ENCODE measurements at places on chromosomes 11 and 22.

- DNase-seq = no peak
These were observed 916.2 kb downstream of the METTL15 start for GRCh38 chr11:29024386-29024785.

- DNase-seq = no peak
These were observed 67.5 kb upstream of the SCUBE2 start for GRCh38 chr11:9158898-9159391.

DNA sequence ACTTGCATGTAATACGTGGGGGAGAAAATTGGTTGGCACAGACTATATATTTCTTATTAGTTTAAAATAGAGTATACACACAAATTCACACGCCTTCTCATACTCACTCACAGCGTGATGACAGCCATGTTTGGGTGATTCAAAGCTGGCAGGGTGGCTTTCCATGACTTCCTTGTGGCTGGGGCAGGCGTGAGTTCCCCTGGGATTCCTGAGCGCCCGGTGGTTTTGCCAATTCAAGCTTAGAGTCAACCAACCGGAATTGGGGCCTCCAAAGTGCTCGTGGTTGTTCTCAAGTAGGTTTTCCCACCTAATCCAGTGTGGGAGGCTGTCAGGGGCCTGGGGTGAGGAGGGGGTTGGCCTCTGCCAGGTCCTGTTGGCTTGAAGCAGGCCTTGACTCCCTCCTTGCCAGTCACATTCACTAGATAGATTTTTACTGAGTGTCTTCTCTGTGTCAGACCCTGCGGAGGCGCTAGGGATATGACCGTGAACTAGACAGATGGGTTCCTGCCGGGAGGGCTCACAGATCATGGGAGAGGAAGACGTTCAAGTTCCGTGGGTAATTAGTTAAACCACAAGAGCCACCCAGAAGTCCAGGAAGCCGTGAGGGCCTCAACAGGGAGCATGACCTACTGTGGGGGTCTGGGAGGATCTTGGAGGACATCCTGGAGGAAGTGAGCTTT lies 11.5 kb downstream of the PKNOX2 start:
- no peak for DNase-seq

DNA sequence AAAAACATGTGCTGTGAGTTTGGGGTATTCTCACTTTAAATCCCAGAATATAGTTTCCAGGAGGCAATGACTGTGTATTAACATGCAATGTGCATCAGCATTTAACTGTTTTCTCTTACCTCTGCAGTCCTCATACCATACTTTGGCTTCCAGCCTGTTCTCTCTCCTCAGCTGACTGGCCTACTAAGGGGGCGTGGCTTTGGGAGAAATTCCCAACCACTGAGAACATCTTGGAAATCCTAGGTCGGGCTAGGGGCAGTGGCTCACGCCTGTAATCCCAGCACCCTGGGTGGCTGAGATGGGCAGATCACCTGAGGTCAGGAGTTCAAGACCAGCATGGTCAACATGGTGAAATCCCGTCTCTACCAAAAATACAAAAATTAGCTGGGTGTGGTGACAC lies 13.5 kb upstream of the ZC3H12C start:
- no peak for DNase-seq

- no peak for DNase-seq
These were observed 134.2 kb downstream of the RBFOX2 start for GRCh38 chr22:35894464-35894878.

DNA sequence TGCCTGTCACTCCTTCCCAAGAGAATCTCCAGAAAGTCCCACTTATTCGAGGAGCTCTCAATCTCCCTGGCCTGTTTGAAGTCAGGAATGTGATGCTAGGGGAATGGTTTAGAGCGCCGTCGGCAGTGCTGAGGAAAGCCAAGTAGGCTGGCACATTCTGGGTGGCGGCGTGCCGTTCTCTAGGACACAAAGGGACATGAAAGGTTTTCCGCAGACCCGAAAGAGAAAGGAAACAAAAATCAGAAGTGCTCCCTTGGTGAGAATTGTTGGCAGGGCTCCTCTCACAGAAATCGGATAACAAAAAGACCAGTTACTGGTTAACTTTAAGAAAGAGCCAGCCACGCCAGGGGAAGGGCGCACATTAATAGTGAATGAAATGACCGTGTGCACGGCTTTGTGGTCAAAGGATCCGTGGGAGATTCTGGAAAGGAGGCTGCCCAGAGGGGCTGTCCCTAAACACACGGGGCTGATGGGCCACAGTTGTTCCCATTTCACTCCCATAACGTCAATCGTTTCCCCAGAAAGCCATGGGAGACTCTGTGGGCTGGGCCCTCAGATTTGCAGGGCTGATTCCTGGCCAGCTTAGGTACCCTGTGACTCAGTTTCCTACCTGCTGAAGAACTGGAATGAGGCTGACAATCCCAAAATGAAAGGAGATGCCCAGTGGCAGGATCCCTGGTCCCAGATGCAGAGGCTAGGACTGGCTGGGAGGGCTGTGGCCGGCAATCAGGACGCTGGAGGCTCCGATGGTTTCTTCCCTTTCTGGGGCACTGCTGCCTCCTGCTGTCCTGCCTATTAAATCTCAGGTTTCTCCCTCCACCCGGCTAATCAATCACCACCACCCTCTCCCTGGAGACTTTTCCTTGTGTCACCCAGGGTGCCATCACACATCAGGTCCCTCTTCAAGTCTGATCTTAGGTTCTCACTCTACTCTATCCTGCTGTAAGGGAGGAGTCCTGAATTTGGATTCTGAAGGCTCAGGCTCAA lies 82.3 kb downstream of the RCN1 start:
- no peak for DNase-seq

GRCh38 chr11:58506935-58507334 lies 970 bp downstream of the OR5B21 start:
- no peak for DNase-seq

DNA sequence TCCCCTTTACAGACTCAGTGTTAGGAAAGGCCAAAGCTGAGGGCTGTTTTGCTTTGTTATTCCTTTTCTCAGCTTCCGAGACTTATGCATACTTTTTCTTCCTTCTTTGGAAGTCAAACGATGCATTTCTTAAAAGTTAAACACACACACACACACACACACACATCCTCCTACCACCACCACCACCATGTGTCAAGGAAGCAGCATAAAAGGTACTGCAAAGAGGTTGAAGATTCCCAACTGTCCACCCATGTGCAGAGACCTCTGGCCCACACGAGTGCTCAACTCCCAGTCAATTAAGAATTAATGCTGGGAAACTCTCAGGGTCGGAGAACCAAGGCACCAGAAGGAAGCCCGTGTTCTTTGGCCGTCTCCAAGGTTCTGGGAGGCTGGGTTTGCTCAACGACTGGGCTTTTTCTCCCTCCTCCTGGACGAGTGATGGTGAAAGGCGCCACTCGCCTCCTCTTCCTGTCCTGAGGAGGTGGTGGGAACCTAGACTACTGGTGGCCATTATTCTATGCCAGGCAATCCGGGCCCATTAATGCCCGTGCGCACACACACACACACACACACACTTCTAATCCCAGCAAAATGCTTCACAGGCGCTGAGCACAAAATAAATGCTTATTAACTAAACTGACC lies 15.1 kb downstream of the MN1 start:
- no peak for DNase-seq

DNA sequence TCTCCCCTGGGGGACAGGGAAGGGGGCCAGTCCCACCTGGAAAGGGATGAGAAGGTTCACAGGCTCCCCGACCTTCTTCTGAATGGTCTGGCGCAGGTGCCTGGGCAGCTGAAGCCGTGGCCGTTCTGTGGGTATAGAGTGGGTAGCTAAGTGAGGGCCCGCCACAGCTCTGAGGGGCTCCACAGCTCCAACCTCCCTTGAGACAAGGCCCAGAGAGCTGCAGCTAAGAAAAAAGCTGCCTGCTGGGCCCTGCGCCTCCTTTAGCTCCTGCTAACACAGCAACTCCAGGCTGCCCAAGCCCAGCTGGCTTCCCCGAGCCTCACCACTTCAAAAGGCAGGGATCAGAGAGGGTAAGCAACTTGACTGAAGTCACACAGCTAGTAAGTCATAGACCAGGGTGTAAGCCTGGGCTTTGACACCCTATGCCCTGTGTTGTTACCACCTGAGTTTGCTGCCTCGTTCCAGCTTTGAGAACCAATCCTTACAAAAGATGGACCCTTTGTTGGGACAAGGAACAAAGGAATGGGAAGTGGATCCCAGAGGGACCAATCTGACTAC lies 18.5 kb downstream of the MYBPC3 start:
- no peak for DNase-seq

GRCh38 chr22:18990355-18991137 lies 54.5 kb upstream of the PRODH start:
- no peak for DNase-seq

- DNase-seq = peak; percentile 70
These were observed 518 bp downstream of the KMT5B start for GRCh38 chr11:68212421-68213134.

- no peak for DNase-seq
These were observed 186.1 kb downstream of the TMEM135 start for GRCh38 chr11:87223816-87224215.

DNA sequence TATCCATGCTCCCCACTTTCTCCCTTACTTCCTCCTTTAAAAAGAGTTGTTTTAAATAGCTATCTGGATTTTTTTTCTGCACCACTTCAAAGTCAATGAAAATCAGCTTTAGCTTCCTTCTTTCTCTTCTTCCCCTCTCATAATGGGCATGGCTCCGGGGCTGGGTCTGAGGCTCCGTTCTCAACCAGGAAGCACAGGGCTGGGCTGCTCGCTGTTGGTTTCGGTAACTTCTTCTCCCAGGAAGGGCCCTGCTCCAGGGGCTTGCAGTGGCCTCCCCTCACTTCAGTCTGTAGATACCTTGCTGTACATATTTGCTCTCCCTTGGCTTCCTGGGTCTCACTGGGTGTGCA lies 23.8 kb downstream of the MICAL2 start:
- peak; percentile 23 for DNase-seq

DNA sequence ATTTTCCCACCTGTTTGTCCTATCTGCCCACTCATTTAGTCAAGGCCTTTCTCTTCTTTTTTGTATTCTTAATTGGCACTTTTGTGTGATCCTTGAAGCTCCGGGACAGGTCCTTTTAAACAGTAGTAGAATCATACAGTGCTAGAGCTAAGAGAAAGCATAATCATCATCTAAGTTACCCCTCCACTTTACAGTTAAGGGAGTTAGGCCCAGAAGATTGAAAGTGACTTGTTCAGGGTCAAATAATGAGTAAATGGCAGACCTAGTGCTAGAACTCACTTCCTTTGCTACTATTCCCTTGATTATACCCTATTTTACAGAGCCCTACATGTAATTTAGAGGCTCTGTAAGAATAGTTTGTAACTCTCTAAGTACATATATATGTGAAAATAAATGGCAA lies 2.5 kb downstream of the USP47 start:
- DNase-seq = no peak

DNA sequence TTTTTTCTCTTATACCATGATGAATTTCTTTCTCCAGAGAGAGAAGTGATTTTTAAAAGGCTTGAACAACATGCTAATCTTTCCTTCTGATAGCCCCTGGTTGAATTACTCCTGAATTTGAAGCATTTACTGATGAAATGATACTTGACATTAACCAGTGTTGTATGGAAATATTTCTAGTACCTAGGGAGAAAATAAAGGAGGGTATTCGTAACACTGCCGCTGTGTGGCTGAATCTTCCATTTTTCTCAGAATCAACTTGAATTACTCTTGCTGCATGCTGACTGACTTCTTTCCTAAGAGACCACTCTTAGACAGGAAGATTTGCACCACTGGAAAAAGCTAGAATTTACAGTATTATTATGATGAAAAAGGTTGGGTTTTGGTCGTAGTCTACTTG lies 118.3 kb downstream of the FAT3 start:
- no peak for DNase-seq

DNA sequence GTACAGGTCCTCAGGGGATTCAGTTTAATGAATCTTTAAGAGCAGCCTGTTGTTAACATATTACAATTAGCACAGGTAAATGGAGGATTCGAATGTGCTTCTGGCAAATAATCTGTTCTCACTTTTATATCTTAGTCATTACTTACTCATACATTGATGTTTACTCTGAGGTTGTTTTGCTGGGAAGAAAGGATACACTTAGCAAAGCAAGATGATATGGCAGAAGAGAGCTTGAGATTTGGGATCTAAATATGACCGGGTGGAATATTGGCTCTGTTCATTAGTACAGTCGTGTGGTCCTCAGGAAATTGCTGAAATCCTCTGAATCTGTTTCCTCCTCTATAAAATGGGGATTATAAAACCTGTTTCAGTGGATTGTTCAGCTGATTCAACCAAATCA lies 59.7 kb downstream of the SPON1 start:
- no peak for DNase-seq

- DNase-seq = no peak
These were observed 17.6 kb downstream of the RNF185 start for GRCh38 chr22:31177420-31178162.

DNA sequence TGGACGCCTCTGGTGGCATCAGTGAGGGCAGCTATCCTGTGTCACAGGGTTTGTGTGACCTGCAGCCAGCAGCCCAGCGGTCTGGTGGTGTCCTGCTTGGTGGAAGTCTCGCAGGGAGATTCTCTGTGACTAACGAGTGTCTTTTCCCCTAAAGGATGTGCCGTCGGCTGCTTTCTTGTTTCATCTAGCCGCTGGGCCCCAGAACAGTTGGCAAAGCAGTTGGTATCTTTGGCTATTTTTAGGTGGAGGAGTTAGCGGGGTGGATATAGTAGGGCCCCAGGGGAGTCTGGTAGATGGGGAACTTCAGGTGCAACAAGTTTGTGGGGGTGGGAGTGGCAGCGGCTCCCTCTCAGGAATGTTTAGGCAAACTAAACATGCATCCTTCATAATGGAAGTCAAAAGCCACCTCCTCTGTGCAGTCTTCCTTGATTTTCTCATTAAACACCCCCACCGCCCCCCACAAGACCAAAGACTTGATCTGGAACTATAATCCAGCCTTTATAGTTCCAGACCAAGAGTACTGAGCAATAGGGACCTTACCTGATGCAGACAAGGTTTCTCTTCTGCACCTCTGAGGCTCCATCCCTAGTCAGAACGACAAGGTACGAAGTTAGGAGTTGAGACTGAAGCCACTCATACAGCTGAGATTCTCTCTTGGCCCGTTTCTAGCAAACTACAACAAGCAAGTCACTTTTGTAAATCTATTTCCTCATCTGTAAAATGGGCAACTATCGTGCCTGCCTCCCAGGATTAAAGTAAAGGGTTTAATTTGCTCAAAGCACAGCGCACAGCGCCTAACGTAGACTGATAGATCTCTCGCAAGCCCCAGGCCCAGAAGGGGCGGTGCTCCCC lies 1.1 kb upstream of the PELI3 start:
- no peak for DNase-seq

GRCh38 chr11:32597921-32598320 lies 14.3 kb downstream of the EIF3M start:
- no peak for DNase-seq

- no peak for DNase-seq
These were observed 188.2 kb upstream of the TBCEL start for GRCh38 chr11:120835601-120836228.

DNA sequence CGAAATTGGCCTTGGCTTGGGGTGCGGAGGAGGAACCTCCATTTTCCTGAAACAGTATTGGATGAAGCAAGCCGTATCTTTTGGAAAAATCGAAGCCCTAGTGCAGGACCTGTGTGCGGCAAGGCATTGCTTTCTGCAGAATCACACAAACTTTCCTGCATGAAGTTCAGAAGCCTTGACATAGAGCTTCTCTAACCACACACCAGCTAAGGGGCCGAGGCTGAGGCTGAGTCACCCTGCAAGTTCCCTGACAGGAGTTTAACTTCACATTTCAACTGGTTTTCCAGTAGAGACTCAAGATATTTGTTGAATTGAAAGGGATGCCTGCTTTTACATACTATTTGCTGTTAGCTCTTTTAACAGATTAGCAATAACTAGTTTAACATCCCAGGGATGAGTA lies 67.8 kb downstream of the TCF20 start:
- DNase-seq = peak; percentile 56
